Fibroblast of upper back skin (primary cell): ENCODE measurements at places on chromosomes 4 and X.

- no peak for DNase-seq
These were observed 90.3 kb downstream of the ARX start for GRCh38 chrX:24925430-24925829.

DNA sequence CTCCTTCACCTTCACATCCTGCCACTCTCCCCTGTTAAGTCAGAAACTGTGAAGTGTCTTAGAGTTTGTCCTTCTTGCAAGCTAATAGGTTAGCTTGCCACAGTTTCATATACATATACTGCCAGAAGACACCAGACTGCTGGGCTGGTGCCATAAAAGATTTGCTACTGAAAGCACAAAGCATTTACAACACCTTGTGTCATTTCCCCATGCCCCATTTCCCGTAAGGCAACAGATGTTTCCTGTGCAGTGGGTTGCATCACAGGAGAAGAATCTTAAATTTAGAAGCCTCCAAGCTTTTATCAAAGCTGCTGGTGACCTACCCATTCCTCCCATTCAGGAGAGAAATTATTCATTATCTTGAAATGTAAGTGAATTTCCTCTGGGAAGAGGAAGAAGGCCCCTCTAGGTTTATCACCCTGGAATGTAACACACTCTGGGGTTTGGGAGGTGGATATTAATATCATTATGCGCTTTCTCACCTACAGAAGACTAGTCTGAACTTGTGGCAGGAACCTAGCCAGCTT, 34.5 kb upstream of the RAB33B start:
- peak; percentile 88 for DNase-seq

GRCh38 chr4:86939729-86940575, 5.1 kb downstream of the AFF1 start:
- DNase-seq = peak; percentile 39

GRCh38 chr4:126530996-126531585, 1101.7 kb upstream of the INTU start:
- DNase-seq = peak; percentile 6

- peak; percentile 8 for DNase-seq
These were observed 37.8 kb upstream of the PCDH19 start for GRCh38 chrX:100447655-100448397.

- no peak for DNase-seq
These were observed 8.8 kb downstream of the JAKMIP1 start for GRCh38 chr4:6191448-6192130.

- DNase-seq = no peak
These were observed 537.9 kb downstream of the IQCM start for GRCh38 chr4:149277705-149278104.

GRCh38 chr4:125801373-125801772, 486.6 kb downstream of the FAT4 start:
- DNase-seq = peak; percentile 75

- no peak for DNase-seq
These were observed 2.1 kb downstream of the GSTCD start for GRCh38 chr4:105710678-105711077.

DNA sequence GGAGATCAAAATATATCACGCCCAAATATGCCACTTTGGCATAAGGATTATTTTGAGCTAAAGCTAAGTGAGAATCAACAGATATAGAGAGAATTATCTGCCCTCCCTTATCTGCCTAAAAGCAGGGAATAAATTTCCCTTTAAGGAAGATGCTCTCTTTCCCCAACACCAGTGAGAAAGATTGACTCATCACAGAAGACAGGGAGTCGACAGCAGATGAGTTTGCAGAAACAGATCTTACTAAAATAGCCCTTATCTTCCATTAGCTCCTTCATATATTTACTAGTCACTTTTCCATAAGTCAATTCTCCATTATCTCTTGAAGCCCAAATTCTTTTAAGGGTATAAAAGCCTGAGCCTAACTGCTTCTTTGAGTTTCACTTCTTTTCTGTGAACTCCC, 156.6 kb downstream of the CAMK2D start:
- peak; percentile 35 for DNase-seq

DNA sequence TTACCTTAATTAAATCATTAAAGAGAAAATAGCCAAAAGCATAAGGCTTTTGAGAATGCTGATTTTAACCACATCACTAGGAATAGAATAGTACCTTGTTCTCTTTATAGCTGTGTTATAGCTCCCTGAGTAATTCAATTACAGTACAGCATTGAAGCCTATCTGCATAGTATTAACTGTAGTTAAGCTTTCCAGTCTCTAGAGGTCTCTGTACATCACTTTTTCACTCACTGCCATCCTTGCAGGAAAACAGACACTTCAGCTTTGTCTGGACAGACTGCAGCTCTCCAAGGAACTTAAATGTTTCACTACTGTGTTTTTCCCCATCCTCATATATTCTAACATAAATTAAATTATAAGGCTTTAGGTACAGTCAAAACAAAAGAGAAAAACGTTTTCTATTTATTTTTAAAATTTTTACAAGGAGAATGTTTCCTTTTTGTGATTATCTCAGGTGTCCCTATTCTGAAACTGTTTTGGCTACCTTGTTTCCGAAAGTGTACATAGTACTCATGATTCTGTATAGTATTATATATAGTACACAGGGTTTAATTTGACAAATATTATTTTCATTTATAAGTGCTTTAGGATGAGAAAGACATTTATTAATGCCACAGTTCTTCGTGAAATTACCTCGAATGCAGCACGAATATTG, 407.9 kb downstream of the PCDH18 start:
- DNase-seq = peak; percentile 77

DNA sequence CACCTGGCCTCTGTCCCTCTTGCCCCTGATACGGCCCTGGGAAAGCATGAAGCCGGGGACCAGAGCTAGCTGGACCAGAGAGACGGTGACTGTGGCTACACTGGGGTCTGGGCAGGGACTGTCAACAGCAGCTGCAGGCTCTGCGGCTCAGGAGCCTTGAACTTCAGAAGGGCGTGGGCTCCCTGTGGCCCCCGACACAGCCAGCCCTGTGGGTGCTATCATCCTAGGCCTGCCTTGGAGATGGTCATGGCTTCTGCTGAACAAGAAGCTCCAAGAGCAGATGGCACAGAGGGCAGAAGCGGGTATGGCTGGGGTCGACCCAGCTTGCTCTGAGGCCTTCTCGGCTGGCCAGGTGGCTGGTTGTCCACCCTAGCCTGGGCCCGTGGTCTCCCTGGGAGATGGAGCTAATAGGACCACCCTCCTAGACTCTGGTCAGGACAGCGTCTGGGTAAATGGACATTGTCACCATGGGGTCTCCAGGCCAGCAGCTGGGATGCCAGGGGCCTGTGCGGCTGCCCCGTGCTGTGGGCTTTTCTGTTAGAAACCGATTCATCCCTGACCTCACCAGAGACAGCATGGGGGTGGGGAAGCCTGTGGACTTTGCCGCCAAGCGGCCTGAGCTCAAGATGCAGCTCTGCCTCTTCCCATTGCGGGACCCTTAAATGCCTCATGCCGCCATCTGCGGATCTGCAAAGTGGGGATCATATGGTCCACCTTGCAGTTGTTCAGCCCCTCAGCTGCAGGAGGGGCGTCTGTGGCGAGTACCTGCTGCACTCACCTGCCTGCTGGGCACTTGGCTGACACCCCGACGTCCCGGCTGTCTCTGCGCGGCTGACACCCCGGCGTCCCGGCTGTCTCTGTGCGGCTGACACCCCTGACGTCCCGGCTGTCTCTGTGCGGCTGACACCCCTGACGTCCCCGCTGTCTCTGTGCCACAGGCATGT, 21.1 kb downstream of the CPZ start:
- DNase-seq = no peak

DNA sequence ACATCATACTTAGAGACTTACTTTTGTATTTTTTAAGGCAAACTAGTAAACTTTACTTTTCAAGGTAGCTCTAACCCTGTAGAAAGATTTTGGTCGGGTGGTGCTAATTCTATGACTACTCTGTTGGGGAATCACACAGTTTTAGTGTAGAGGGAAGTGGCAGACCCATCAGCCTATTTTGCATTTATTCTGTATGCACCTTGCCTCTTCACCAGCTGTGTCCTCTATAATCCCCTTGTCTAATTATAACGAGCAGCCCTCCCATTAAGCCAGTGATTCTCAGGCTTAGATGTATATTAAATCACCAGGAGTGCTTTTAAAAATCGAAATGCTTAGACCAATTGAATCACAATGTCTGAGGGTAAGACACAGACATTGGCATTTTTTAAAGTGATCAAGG, 78.1 kb downstream of the GALNT7 start:
- DNase-seq = no peak

GRCh38 chr4:151865312-151865711, 104.5 kb upstream of the GATB start:
- DNase-seq = no peak

DNA sequence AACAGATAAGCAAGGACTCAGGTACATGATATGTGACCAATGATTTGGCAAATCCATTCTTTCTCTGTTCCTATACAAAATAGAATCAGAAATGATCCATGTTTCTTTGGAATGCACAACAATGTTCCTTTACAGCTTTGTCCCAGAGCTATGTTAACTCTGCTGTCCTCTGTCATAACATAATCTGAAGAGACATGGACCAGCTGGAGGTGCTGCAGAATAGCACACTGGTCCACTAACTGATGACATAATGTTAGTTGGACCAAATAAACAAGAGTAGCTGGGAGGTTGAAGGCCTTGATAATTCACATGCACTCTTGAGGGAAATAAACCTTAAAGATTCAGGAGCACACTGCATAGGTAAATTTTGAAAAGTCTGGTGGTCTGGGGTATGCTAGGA, 23.0 kb upstream of the DHX15 start:
- no peak for DNase-seq

GRCh38 chr4:128573781-128574508, 235.6 kb upstream of the JADE1 start:
- DNase-seq = peak; percentile 96

DNA sequence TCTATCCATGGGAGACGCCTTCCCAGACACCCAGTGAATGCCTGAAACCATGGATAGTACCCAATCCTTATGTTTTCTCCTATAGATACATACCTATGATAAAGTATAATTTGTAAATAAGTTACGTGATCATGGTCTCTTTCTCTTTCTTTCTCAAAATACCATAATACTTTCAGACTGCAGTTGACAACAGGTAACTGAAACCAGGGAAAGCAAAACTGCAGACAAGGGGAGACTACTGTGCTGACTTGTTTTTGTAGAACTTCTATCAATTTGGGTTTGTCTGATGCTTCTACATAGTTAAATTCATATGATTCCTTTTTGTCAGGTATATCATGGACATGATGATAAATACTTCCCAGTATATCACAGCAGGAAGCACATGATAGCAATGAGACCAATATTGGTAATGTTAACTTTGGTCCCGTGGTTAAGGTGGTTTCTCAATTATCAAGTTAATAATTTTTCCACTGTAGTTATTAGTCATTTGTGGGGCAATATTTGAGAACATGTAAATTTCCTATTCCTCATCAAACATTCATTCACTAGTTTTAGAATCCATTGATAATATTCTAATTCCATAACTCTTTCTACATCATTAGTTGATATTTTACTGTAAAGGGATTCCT, 298.0 kb upstream of the TET2 start:
- DNase-seq = no peak
